ENCODE measurements at places on chromosomes 12 and 14.

DNA sequence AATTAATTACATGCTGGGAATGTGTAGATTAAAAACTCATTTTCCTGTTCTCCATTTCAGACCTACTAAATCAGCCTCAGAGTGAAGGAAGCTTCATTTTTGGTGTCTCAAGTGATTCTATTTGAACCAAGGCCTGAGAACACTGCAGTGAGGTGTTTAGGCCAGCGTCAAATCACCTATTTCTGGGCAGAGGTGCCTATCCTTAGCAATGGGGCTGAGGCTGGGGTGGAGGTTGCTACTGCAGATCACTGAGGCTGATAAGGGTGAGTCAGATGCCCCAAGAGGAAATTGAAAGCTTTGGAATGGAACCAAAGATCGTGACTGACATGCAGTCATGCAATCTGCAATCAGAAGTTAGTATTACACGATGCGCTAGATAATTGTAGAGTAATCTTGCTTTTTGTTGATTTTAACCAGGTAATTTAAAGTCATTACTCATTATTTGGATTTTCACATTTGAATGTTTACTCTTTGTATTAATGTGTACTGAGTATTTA, 4.4 kb downstream of the TXNRD1 start:
- DNase-seq = no peak

DNA sequence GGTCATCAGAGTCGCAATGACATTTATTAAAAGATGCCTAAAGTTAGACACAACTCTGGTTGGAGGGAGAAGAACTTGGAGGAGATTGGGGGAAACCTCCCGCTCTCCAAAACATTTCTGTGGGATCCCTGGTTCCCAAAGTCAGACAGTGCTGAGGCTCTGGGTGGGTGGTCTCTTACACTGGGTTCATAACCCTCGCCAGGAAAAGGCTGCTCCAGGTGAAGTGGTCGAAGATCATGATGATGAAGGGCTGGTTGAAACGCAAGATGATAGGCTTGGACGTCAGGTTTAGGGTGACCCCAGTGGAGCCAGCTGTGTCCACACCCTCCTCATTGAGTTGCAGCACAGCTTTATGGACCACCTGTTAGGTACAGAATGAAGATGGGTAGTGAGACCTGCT, 11.2 kb upstream of the SERPINA10 start:
- DNase-seq = no peak

DNA sequence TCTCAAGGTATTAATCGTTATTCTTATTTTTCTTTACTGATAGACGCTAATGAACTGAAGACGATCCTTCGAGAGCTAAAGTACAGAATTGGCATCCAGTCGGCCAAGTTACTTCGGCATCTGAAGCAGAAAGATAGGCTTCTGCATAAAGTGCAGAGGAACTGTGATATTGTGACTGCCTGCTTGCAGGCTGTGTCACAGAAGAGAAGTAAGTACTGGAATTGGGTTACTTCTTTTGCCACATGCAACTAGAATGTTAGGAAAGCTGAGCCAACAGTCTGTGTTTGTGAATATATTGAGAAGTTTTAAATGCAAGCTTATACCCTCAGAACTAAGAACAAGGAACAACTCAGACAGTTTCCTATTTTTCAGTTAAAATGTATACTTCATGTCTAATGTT, 26.6 kb upstream of the GNS start:
- no peak for DNase-seq

DNA sequence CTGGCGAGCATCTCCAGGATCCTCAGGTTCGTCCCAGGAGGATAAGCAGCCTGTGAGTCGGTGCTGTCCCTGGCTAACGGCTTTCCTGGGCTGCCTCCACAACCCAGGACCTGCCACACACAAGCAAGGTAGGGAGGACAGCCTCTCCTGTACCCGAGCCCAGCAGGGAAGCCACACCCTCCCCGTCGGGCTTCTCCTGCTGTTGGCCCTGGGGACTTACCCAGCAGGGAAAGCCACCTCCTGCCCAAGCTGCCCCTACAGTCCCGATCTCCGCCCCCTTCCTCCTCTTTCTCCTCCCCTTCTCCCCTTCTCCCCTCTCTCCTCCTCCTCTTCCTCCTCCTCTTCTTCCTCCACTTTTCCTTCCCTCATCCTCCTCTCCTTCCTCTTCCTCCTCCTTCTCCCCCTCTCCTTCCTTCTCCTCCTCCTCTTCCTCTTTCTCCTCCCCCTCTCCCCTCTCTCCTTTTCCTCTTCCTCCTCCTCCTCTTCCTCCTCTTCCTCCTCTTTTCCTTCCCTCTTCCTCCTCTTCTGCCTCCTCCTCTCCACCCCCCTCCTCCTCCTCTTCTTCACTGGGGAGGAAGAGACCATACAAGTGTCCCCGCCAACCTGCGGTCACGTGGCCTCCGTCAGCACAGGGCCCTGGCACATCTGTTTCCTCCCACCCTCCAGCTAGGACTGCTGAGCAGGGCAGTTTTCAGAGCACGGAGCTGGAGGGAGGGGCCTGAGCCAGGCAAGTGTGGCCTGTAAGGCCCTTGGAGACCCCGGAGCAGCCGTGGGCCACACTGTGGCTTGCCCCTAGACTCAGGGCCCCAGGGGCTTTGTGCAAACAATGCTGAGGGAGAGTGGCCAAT, 17.3 kb upstream of the RFLNA start:
- no peak for DNase-seq

- no peak for DNase-seq
These were observed 41.9 kb downstream of the STX2 start for GRCh38 chr12:130796985-130797686.

DNA sequence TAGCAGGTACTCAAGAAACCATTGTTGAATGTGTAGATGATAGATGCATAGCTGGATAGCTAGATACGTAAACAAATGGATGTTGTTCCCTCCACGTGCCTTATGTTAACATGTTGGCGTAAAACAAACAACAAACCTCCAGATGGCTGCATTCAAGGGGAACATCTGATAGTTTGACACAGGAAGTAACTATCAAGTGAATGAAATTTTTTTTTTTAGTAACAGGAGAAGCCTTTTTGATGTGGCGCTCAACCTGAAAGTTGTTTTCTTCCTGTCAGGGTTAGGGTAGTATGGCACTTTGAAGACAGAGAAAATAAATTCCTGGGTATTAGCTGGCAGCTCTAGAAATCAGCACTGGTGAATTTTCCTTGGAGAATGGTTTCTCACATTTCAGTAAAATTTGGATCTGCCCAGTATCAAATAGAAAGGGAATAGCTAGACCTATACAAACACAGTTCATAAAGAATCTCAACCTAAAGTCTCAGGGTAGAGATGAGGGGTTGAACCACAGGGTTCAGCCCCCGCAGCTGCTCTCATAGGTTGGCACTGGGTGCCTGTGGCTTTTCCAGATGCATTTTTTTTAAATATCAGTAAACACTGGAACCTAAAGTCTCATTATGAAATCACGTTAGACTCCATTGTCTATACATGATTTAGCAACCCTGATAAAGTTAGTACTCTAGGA, 18.8 kb upstream of the RAP1B start:
- peak; percentile 45 for DNase-seq

- DNase-seq = no peak
These were observed 41.3 kb upstream of the PNMA1 start for GRCh38 chr14:73755434-73756014.

DNA sequence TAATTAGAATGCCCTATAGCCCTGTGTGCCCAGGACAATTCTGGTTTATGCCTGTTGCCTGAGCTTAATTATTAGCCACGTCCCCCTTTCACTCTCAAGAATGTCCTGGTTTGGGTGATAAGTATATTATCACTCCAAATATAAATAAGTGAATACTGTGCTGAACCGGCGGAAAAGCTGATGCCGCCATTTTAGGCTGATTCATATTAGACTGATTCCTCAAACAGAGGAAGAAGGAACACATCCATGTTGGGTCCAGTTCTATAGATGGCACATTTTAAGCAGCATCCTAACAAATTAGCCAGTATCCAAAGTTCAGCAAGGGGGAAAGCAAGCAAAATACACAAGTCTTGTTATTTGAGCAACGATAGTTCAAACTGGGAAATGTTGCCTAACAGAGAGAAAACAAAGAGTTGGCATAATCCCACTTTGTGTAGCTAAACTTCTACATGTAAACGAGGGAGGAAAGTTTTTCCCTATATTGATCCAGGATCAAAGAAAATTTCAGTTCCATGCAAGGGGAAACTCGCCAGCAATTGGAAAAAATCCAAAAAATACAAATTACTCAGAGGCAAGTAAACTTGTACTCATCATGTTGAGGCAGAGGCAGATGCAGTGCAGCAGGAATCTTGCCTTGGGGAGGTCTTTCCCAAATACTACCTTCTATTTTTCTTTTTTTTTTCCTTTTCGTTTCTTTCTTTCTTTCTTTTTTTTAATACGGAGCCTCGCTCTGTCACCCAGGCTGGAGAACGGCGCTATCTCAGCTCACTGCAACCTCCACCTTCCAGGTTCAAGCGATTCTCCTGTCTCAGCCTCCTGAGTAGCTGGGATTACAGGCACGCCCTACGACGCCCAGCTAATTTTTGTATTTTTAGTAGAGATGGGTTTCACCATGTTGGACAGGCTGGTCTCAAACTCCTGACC, 96.2 kb downstream of the ITPR2 start:
- no peak for DNase-seq

- DNase-seq = no peak
These were observed 417 bp downstream of the GLS2 start for GRCh38 chr12:56487448-56488040.

GRCh38 chr12:101010896-101011295, 199.1 kb downstream of the SLC5A8 start:
- no peak for DNase-seq

DNA sequence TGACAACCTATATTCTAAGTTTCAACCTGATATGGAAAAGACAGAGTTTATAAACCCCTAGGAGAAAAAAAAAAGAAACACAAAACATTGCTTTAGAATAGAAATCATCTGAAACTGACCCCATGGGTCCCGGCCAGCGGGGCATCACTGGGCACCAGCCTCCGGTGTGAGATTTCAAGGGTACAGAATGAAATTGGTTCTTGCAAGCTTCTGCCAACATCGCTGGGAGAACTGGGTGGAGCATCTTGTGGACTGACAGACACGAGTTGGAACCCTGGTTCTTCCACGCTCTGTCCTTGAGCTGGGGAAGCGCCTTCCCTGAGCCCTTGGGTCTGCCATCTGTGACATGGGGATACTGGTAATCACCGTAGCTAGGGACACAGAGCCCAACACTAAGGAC, 173.6 kb downstream of the PHETA1 start:
- DNase-seq = no peak

GRCh38 chr12:19045426-19045825, 84.1 kb upstream of the PLEKHA5 start:
- no peak for DNase-seq

DNA sequence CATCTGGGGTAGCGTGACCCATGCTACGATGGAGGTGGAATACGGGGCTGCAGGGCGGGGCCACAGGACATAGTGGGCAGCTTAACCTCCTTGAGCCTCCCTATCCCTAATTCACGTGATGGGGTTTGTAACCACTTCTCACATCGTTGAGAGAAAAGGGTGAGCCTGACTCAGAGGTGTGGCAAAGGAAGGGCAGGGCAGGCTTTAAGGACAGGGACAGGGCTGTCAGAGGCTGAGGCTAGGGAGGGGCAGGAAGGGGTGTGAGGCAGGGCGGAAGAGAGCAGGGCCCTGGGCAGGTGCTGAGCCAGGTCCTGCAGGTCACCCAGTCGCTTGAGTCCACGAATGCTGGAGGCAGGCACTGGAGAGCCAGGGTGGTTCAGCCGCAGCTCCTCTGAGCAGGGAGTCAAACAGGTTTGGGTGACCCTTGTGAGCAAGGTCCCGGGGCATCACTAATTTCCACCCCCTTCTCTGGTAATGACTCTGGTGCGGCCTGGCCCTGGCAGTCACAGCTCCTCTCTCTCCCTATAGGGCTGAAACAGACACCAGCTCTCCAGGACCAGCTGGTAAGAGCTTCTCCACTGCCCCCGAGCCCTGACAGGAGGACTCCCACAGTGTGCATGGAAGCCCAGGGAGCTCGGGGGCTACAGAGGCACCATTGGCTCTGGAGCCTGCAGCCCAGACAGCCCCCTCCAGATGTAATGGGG, 7.5 kb upstream of the AQP2 start:
- DNase-seq = no peak

GRCh38 chr14:93720076-93720815, 68.0 kb downstream of the PRIMA1 start:
- no peak for DNase-seq

- no peak for DNase-seq
These were observed 61.4 kb downstream of the POLR3B start for GRCh38 chr12:106418970-106419369.

DNA sequence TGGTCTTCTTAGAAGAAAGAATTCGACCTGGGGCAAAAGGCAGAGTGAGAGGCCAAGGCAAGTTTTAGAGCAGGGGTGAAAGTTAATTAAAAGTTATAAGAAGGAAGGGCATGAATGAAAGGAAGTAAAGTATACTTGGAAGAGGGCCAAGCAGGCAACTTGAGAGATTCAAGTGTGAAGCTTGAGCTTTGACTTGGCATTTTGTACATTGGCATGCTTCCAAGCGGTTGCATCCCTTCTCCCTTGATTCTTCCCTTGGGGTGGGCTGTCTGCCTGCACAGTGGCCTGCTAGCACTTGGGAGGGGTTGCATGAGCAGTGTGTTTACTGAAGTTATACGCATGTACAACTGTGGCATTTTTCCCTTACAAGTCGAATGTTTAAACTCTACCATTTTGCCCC, 74.8 kb upstream of the MGAT4C start:
- DNase-seq = no peak

- no peak for DNase-seq
These were observed 58.1 kb downstream of the TRHDE start for GRCh38 chr12:72330301-72330700.

DNA sequence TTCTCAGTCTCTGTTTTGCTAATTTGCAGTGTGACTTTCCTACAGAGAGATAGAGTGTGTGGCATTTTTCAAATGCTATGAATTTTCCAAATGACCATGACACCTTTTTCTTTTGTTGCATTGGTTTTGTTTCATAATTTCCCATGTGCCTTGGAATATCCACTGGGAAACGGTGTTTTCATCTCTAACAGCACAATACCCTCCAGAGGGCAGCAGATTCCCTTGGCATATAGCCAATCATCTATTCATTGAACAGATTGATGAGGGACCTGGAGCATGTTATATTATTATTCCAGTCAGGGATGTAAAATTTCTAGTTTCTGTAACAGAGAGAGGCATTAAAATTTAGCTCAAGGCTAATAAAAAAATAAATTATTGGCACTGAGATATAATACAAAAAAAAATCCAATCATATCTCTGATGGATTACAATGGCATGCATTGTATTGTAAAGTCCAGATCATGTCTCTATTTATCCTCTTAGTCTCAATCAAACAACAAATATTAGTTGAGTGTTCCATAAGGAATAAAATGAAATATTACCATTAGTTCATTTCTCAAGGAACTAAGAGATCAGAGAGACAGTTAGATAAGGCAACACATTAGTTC, 29.6 kb upstream of the NTN4 start:
- DNase-seq = no peak

DNA sequence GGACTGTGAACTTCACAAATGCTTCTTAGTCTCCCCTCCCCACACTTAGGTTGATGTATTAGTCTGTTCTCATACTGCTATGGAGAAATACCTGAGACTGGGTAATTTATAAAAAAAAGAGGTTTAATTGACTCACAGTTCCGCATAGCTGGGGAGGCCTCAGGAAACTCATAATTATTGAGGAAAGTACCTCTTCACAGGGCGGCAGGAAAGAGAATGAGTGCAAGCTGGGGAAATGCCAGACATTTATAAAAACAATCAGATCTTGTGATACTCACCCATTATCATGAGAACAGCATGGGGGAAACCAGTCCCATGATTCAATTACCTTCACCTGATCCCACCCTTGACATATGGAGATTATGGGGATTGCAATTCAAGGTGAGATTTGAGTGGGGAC, 178.8 kb downstream of the SLC38A4 start:
- no peak for DNase-seq

GRCh38 chr12:124359671-124360581, 65.0 kb downstream of the RFLNA start:
- DNase-seq = no peak

Data from GM12878 (cell line).